ENCODE measurements at places on chromosomes 5 and 9.

DNA sequence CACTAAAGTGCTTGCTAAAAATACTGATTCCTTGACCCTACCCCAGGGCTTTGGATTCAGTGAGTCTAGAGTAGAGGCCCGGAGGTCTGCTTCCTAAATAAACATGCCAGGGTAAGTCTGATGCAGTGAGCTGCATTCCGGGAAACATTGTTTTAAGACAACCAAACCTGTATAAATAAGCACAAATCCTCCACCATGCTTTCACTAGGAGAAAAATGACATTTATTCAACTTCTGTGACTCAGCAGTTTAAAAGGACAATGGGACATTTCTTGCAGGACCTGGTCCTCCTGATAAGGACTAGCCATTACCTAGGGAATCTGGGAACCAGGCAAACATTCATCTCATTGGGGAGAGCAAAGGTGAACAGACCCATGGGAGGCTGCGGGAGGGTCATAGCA lies 335.3 kb downstream of the MLLT3 start:
- DNase-seq = no peak

GRCh38 chr9:112061152-112061740 lies 113.9 kb downstream of the SUSD1 start:
- peak; percentile 98 for DNase-seq

GRCh38 chr5:143896966-143897365 lies 85.0 kb downstream of the HMHB1 start:
- DNase-seq = peak; percentile 90

- DNase-seq = no peak
These were observed 42.5 kb downstream of the ADAM19 start for GRCh38 chr5:157533011-157533481.

DNA sequence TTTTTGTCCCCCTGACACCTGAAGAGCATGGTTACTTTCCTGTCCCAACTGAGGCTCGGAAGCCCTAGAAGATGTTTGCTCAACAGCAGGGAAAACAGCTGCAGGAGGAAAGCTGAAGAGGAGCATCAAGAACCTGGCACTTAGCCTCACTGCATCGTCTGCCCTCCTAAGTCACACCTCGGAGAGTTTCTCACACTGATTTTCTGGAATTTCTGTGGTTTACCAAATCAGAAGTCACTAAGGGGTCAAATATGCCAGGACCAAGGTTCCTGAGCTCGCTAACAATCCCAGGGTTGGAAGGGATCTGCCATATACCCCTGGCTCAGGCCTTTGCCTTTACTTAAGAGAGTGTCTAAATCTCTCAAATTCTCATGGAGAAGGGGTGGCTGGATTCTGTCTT lies 5.3 kb downstream of the IL12B start:
- DNase-seq = no peak

DNA sequence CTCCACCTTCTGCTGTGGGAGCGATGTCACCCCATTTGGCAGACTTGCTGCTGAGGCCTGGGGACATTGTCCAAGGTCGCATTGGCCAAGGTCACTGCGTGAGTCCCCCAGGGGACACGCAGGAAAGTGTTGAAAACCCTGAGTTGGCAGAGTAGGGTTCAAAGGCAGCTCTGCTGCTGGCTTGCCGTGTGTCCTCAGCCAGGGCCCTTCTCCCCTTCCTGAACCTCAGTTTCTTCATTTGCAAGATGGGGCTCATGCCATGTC lies 14.0 kb downstream of the ASS1 start:
- no peak for DNase-seq

DNA sequence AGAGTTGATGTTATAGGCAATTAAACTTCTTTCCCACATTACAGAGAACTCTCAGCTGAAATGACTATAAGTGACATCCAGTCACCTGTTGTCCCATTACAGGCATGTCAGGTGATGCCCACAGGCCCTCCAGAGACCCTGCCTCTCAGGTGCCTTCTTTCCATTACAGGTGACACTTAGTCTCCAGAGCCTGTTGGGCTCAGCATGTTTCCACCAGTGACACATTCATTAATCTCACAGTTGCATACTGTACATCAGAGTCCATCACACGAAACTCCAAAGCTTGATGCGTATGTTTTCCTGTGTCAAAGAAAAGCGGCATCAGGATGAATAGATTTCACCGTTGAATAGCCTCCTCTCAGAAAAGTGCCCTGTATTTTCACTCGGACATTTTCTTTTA lies 14.6 kb downstream of the PRUNE2 start:
- no peak for DNase-seq

DNA sequence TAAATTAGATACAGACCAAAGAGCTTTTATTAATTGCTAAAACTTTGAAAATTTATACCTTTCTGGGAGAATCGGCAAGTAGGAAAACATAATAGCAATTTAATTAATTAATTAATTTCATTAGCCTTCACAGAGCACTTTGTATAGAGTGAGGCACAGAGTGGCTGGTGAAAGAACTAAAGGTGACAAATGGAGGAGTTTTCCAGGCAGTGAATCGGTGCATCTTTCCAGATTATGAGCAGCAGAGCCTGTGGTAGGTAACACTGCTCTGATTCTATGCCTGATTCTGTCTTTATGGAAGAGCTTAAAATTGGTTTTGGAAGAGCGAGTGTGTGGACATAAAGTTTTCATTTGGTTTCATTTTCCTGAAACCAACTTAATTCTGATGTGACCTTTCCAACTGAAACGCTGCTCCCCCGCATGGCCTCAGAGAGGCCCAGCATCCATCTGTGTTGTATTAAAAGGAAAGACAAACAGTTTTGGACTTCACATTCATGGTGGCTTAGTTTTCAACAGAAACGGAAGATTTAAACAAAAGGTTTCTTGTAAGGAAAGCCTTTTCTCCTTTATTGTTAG lies 188.9 kb upstream of the RPS23 start:
- peak; percentile 18 for DNase-seq
